ENCODE measurements at places on chromosomes 7 and 10.

GRCh38 chr10:19713159-19713558 is 103.1 kb upstream of the PLXDC2 start:
- no peak for DNase-seq

- no peak for DNase-seq
These were observed 70.1 kb downstream of the ZPBP start for GRCh38 chr7:50022991-50023390.

GRCh38 chr10:43204943-43205671 is 61.8 kb downstream of the RASGEF1A start:
- no peak for DNase-seq

GRCh38 chr7:81937091-81937490 is 167.2 kb upstream of the HGF start:
- DNase-seq: no peak

GRCh38 chr7:34211018-34211417 is 305.7 kb downstream of the BMPER start:
- DNase-seq: no peak

- DNase-seq: peak; percentile 56
These were observed at the start of gene DENND10 for GRCh38 chr10:119103903-119104653. Gene DENND10, plus strand, starts transcription at chr10:119104113. Its CDS starts 30 bp downstream, at chr10:119104143.

- DNase-seq: no peak
These were observed 53.3 kb upstream of the PPIF start for GRCh38 chr10:79293841-79294581.

DNA sequence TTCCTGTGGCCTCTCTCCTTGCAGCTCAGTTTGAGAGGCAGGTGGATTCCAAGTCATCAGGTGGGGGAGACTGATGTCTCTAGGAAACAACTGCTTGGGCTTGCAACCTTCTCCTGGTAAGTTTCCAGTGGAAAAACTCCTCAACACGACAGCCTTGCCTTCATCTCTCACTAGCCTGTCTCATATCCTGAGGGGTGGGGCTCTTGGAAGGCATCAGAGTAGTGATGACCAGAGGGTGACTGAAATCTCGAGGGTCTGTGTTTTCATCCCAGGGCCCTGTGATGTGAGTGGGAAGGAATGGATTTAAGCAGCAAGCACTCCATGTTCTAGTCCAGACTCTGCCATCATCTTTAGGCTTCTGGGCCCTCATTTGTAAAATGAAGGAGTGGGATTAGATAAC is 107.0 kb downstream of the NRP1 start:
- no peak for DNase-seq
